ENCODE measurements at places on chromosomes 4 and X.

- no peak for DNase-seq
Observed at GRCh38 chrX:13396924-13397323, 77.1 kb upstream of the ATXN3L start.

DNA sequence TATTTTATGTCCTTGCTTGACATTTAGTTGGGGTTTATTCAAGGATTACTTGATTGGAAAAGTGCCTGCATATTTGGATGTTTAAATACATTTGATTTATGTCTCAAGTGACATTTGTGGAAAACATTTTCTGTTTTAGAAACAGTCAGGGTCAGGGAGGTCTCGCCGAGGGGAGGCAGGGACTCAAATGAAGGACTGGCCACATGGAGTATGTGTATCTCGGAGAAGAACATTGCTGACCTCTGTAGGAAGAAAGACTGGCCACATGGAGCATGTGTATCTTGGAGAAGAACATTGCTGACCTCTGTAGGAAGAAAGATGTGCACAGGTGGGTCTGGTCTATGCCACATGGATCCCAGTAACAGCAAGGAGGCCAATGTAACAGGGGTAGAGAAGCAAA is 233.6 kb downstream of the TRIML1 start:
- no peak for DNase-seq

GRCh38 chrX:13266641-13267345 is 53.1 kb downstream of the ATXN3L start:
- peak; percentile 51 for DNase-seq

- no peak for DNase-seq
Observed at GRCh38 chr4:7169134-7169533, 23.2 kb upstream of the SORCS2 start.

GRCh38 chr4:147247579-147247978 is 233.3 kb upstream of the EDNRA start:
- no peak for DNase-seq

- no peak for DNase-seq
Observed at GRCh38 chr4:100366213-100366612, 151.6 kb downstream of the EMCN start.

DNA sequence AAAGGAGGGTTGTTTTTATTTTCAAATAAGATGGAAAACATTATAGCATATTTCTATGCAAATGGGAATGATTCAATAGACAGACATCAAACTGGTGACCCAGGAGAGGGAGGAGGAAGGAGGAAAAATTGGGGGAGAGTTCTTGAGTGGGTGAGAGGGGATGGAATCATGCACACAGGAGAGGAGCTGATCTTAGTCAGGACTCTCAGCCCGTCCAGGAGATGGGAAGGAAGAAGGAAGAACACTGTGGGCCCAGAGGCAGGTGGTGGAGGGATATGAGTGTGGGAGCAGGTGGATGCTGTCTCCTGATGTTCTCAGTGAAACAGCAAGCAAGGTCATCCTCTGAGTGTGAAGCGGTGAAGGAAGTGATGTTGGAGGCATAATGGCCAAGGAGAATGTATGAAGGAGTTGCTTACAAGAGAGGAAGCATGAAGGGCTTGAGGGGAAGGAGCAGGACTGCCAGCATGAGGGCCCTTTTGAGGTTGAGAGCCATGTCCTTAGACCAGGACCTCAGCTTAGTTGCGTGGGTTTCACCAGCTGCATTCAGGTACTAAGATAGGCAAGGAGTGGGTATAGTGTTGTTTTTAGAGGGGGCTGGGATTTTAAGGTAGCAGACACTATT is 161.7 kb upstream of the NAP1L5 start:
- DNase-seq, result no peak

DNA sequence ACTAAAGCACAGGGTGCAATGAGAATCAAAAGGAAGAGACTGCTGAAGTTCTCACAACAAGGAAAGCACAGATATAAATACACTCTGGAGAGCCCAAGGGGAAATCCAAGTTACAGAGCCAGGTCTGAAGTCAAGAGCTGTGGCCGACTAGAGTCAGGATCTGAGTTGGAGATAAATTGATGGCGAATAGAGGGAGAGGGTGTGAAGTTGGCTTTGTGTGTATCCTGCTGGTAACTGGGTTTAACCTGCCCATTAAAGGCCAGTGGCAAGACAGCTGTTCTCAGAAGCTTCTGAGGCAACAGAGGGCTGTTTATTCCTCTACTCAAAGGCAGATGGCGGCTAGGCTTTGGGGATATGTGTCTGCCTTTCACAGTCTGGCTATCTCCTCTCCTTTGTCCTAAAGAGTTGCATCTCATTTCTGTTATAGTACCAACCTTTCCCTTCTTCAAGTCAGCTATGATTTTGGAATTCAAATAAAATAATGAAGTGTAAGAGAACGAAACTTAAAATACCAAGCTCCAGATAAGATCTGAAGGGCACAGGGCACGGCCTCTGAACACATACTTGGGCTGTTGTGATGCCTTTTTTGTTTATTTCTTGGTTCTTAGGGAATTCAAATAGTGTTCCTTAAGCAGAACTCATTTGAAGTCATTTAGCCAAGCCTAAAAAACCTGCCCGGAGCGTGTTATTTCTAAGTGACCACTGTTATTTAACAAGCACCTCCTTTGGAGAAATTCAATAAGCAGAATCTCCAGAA is 142.1 kb downstream of the APBB2 start:
- no peak for DNase-seq

DNA sequence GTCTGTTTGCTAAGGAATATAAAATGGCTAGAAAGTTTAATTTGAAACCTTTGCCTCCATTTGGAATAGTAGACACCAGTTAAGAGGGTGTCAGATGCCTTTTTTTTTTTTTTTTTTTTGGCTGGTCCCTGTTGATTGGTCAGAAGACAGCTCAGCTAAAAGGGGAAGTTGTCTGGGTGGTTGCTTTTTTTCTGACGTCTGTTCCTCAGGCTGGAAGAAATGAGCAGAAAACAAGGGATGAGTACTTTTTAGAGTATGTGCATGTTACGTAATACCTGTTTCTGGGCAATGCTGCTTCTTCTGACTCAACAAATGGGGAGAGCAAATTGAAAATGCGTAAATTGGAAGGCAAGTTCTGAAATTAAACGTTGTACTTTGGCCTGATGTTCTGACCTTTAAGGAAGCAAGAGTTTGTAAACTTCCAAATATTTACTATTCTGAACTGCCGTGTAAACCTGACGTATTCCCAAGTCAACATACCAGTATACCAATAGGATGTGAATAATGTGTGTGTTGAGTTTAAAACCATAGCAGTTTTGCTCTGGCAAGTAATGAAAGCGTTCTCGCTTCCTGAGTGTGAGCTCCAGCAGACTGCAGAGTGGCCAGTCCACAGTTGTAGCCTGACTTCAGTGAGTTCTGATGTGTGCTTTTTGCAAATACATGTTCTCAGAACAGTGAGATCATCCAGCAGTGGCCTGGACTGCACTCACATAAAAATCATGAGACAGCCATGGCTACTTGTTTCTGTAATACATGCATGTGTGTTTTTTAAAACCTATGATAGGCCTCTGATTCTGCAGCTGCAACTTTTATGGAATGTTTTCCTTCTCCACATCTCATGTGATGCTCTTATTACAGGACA is 1.7 kb downstream of the SAT1 start:
- DNase-seq, result no peak

DNA sequence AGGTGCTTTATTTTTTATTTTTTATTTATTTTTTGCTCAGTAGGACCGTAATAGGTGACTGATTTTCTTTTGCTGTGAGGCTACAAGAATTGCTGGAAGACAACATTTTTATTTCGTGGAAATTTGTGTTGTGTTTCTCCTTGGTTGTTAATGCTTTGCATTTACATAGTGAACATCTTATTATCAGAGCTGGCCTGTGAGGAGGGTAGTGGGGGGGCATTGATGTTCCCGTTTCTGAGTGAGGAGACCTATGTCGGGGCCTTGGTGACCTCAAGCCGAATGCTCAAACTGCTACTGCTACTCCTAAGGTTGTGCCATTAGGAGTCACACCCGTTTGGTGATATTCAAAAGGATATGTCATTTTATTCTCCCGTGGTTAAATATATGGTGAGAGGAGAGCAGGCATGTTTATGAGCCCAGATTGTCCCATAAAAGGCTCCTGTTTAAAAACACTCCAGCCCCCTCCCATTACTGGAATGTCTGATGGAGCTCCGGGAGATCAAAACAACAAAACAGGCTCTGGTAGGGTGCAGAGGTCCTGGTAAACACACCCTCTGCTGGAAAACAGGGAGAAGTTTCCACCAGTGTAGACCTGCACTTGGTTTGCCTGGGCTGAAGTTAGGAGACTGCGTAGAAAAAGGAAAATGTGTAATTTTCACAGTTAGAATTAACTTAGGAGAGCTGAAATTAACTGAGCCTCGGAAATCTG is 5.6 kb downstream of the PDGFRA start:
- peak; percentile 6 for DNase-seq

DNA sequence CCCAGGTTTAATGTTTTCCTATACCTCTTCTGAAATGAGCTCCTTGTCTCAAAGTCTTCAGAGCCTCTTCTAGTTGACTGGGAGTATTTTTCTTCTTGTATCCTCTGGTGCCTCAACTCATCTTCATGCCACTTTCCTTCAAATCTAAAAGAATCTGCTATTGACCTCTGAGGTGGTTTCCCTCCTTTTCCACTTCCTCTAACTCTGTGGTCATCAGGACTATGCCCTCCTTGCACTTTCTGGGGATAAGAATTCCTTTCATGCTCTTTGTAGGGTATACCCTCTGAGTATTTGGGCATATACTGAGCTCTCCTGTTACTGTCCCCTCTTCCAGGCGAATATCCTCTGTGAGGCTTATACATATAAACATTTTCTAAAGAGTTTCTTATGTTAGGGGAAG is 24.8 kb downstream of the BCLAF3 start:
- DNase-seq, result no peak

DNA sequence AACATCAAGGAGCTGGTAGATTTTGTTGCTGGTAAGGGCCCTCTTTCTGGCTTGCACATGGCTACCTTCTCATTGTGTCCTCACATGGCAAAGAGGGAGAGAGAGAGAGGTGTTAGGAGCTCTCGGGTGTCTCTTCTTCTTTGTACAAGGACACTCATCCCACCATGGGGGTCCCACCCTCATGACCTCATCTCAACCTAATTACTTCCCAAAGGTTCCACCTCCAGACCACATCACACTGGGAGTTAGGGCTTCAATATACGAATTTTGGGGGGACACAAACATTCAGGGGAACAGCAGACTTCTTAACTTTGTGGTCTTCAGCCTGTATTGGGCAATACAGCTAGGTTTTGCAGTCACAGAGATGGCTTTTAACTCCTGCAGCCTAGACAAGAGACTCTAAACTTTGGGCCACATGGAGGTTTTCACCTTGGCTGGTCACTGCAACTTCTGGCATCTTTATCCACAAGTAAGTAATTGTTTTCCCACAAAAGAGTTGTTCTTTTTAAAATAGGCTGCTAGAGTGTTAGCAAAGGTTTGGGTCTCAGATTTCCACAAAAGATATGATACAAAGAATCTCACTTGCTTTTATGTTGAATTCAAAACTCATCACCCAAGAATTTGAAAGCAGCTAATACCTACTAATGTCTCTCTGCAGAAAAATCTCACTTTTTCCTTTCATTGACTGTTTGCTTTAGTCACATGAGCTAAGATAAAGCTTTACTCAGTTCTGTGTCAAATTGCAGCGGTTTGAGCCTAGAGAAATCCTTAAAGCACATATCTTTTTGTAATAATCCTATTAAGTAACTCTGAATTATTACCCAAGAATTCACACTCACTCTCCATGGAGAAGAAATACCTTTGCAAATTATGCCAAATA is 39.6 kb upstream of the BBS12 start:
- DNase-seq, result no peak

- DNase-seq, result no peak
Observed at GRCh38 chrX:14997271-14997670, 124.0 kb downstream of the MOSPD2 start.

DNA sequence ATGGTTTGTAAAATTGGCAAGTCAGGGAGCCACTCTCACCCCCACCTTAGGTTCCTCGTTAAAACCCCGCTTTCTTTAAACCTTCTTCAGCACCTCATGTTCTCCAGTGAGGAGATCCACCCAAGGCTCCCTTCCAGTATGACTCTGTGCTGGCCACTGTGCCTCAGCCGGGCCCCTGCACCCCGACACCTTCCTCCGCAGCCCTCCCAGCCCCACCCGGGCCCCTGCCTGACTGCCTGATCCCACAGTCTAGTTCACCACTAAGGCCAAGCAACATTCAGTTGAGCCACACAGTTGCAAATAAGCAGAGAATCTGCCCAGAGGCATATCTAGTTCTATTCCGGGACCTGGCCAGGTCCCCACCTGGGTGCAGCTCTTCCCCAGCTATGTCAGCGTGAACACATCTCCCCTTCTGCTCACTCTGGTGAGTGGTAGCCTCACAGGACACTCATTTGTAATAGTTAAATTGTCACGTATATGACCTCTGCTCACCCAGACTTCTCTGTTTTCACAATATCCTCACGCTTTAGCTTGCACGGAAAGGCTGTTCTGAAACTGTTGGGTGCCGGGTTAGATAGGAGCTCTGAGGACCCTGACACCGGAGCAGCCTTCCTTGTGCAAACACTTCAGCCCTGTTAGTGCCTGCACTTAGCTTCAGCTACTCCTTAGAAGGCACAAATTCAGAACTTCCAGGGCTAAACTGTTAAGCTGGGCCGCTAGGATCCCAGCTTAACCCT is 146.8 kb downstream of the DCTD start:
- DNase-seq, result no peak

DNA sequence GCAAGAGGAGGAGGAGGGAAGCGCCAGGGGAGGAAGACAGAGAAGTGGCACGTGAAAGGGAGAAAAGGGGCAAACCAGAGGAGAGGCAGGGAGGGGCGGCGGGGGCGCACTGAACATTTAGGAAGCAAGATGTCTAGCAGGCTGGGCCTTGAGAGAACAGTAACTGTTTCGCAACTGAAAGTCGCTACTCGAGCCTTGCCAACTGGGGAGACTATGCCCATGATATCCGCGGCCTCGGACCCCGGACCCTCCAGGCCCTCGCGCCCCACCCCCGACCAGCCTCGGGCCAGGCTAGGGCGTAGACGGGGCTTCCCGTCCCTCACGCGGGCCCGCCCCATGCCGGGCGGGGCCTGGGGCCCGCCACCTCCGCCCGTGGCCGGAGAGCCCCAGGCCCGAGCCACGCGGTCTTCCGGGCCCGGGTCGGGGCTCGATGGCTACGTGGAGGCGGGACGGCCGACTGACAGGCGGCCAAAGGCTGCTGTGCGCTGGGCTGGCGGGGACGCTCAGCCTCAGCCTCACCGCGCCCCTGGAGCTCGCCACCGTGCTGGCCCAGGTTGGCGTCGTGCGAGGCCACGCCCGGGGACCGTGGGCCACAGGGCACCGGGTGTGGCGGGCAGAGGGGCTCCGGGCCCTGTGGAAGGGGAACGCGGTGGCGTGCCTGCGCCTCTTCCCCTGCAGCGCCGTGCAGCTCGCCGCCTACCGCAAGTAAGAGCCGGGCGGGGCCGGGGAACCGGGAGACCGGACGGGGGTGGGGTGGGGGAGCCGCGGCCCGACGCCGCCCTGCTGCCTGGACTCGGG is at the start of gene SLC25A43:
TSS of gene SLC25A43 (plus strand) at position 363 of the 798 bp plus-strand sequence. CDS start at position 431, 68 bp downstream.
- DNase-seq, result no peak

DNA sequence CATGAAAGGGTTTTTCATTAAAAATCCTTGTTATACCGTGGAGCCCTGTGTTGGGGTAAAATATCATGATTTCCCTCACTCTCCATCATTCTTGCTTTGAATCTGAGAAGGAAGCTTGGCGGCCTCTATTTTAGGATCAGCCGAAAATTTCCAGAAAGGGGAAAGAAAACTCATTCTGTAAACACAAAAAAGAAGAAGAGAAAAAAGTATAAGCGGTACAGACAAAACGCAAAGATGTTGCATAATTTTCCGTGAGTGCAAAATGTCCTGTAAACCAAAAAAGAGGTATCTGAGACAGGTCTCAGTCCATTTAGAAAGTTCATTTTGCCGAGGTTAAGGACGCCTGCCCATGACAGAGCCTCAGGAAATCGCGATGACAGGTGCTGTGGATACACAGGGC is 5.3 kb downstream of the CSF2RA start:
- no peak for DNase-seq

All from neuronal stem cell (in vitro differentiated cells).